AG20443 (cell line): ENCODE measurements at places on chromosomes 2 and 18.

GRCh38 chr2:168678153-168678853, 124.1 kb upstream of the NOSTRIN start:
- DNase-seq = no peak

GRCh38 chr2:241298673-241299072, 16.8 kb downstream of the HDLBP start:
- DNase-seq = no peak

- peak; percentile 32 for DNase-seq
Observed at GRCh38 chr18:6785001-6785400, 55.5 kb downstream of the ARHGAP28 start.

GRCh38 chr2:219633276-219634065, 6.0 kb downstream of the SLC4A3 start:
- DNase-seq = no peak

DNA sequence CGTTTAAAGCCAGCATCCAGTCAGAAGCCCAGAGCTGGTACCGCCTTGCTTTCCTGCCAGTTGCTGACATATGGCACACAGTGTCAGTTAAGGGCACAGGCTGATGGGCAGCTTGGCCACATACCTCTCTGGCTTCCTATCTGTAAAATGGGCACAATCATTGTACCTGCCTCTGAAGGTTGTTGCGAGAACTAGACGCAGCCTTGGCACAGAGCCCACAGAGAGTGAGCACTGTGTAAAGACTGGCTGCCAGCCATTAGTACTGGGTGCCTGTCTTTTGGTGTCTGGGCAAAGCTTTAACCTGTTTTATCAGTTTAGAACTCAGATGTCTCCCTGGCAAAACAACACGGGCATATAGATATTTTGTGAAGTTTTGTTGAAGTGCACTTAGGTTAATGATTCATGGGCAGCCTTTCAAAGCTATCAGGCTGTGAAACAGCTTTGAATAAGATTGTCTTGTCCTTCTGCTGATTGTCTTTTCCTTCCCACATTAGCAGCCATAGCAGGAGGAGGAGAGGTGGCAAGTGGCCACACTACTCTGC, 269.5 kb downstream of the NEDD4L start:
- DNase-seq = no peak

DNA sequence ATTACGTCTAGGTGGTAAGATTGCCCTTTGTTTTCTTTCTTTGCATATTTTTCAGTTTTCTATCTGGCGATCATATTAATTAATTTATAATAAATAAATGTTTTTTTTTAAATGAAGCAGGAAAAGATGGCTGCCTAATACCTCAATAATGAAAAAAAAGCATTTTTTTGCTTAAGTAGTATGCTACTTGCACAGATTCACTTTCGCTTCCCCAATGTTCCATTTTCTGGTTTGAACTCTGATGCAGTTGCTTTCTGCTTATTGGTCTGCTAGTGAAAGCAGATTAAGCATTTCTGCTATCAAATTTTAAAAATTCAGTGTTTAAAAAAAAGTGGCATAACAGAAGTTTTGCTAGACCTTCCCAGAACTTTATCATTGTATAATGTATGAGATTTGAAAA, 11.9 kb upstream of the TMEM182 start:
- no peak for DNase-seq

DNA sequence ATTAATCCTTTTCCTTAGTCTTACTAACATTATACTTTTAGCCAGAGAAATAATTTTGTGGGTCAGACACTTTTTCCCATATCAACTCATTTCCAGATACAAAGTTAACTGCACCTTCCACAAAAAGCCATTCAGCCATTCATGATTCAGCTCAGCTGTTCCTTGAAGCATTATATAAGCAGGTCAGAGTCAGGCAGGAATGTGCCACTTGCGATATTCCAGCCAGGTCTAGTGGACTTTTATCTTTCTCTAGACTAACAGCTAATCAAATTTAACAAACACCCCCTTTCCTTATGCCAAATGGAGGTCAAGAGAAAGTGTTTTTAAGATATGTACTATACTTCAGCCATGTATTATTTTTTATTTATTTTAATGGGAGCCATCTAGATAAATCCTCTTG, 75.6 kb upstream of the EPB41L3 start:
- DNase-seq = no peak

DNA sequence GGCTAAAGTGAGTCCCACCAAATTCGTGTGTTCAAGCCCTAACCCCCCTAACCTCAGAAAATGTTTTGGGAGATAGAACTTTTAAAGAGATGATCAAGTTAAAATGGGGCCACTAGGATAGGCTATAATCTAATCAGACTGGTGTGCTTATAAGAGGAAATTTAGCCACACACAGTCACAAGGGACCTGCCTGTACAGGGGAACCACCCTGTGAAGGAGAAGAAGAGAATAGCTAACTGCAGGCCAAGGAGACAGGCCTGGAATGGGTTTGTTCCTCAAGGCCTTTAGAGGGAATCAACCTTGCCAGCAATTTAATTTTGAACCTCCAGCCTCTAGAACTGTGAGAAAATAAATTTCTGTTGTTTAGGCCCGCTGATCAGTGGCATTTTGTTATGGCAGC, 36.0 kb upstream of the TANK start:
- DNase-seq = no peak

DNA sequence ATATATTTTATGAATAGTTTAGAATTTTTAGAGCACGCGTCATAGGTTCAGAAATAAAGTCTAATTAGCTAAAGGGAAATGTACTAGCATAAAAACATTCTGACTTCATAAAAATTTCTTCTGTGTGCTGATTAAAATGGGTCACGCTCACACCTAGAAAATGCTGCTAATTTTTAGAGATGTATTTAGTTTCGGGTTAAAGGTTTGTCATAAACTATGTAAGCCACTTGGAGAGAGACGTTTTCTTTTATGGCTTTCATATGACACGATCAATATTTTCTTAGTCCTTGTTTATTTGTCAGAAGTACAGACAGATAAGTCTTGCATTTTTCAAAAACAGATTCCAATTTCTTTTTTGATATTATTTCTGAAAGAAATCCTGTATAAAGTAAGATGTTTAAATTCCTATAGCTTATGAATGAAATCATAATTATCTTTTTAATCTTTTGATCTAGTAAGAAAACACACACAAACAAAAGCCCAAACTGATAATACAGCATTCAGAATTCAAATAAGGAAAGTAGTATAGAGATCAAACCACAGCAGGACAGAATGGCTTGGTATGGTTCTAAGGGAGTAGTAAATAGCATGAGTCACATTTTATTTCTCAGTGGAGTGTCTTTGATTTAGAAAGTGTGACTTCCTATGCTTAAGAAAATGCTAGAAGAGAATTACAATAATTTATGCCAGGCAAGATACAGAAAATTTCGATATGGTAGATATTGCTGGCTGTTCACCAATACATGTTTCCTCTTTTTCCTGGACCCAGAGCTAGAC, 236.6 kb downstream of the GPD2 start:
- DNase-seq = no peak

DNA sequence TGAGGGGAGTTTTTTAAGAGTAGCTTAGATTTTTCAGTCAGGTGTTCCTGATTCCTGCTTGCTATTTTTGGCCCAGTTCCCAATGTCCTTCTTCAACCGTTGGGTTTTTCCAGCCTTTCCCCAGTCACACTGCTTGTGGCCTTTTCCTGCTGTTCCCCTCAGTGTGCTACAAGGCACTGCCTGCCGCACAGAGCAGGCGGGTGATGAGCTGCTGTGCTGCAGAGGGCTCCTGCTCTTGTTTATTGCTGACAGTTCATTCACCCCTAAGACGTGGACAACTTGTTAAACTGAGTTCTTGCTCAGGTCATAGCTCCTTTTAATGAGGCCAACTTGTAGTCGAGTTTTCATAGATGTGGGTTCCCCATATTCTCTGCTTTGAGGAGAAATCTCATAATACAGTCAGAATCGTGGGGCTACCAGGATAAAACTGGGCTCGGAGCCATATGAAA, 20.6 kb downstream of the EIF4E2 start:
- no peak for DNase-seq

DNA sequence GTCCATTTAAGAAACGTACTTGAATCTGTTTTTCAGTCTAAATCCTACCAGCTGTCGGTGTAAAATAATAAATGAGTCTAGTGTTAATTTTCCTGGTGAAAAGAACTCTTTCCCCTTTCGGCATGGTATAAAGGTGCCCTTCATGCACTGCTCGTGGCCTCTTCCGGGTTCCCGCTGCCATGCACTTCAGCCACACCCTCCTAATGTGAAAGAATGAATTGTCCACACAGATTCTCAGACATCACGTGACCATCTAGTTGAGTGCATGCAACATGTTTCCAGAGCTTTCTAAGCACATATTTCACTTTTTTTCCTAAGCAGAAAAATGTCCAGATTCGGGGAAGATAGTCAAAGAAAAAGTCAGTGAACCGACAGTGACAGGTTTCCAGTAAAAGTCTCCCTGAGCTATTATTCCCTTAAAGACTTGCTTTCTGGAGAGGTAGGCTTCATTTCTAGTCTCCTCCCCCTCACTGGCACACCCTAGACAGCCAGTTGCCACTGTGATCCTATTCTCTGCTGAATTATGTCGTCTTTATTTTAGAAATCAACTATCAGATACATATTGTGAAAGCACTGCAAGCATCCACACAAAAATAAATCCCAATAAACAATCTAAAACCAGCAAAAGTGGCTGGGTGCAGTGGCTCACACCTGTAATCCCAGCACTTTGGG, 65.9 kb upstream of the RPL31 start:
- no peak for DNase-seq

DNA sequence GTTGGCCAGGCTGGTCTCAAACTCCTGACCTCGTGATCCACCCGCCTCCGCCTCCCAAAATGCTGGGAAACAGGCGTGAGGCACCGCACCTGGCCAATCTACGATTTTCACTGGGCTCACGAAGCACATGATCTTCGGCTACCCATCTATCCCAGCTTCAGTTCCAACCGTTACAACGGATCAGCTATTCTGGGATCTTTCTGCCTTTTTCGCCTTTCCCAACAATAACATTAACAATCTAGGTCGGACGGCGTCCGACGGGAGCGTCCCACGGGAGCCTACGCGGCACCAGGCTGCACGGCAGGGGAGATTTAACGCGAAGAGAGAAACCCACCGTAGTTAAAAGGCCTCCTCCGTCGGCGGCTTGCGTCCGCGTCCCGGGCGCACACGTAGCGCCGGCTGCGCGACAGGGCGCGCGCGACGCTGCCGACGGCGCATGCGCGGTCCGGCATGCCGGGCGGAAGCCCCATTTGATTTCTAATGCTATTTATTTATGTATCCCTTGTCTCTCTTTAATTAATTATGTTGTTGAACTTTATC, at the start of gene MSL3B:
MSL3B (minus strand) TSS at position 394 of the 540 bp plus-strand sequence.
- peak; percentile 95 for DNase-seq

DNA sequence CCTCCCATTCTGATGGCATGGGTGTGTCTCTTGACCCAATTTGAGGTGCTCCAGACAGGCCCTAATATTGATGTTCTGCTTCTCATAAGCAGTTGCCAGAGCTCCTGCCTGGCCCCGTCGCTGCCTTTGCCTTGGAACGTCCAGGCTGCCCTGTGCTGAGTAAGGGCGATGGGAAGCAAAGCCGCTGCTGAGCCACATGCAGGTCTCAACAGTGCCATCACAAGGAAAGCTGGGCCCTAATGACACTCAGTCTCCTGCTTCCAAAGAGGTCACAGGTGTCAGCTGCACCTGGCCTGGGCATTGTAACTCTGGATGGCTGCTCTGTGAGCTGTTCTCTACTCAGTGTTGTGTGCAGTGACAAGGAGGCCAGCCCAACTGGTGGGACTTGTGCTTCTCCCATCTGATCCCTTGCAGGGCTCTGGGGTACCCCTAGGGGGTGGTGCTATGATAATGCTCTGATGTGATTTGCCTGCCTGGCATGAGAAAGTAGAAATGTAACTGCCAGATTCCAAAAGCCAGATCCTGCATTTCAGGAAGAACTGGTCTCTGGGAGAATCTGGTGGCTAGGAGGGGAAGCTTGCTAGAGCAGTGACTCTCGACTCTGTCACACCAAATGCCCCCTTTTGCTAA, 8.7 kb downstream of the TTC39C start:
- DNase-seq = no peak

DNA sequence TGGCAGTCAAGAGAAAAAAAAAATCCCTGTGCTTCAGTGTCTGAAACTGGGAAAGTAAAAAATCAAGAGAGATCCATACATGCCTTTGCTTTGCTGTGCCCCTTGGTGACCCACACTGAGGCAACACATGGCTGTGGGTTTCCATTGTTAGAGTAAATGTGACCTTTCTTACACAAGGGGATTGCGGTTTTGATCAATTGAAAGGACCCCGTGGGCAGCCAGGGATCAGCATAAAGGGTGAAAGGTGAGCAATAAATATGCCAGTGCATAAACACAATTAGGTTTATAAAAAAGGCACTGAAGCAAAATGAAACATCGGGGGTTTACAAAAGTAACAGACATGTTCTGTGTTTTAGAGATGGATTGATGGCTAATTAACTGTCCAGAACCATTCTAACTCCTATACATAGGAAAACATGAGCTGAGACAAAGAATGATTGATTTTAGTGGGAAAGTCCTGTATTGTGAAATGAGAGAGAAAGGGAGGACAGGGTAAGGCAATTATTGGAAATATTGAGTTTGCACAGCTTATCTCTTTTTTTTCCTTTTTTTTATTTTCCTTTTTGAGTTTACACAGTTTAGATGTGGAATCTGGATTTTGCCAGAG, 40.7 kb upstream of the BBS5 start:
- DNase-seq = no peak

GRCh38 chr2:46134531-46135227, 162.5 kb upstream of the EPAS1 start:
- DNase-seq = peak; percentile 60

GRCh38 chr2:630451-631320, 46.5 kb downstream of the TMEM18 start:
- DNase-seq = no peak

- no peak for DNase-seq
Observed at GRCh38 chr2:88400037-88400767, 52.3 kb downstream of the FOXI3 start.
